ENCODE measurements at places on chromosomes 6 and 20.

GRCh38 chr6:5525209-5525608 is 263.9 kb downstream of the FARS2 start:
- no peak for DNase-seq

- DNase-seq = no peak
Measured at GRCh38 chr6:168415993-168416530, 24.9 kb upstream of the SMOC2 start.

DNA sequence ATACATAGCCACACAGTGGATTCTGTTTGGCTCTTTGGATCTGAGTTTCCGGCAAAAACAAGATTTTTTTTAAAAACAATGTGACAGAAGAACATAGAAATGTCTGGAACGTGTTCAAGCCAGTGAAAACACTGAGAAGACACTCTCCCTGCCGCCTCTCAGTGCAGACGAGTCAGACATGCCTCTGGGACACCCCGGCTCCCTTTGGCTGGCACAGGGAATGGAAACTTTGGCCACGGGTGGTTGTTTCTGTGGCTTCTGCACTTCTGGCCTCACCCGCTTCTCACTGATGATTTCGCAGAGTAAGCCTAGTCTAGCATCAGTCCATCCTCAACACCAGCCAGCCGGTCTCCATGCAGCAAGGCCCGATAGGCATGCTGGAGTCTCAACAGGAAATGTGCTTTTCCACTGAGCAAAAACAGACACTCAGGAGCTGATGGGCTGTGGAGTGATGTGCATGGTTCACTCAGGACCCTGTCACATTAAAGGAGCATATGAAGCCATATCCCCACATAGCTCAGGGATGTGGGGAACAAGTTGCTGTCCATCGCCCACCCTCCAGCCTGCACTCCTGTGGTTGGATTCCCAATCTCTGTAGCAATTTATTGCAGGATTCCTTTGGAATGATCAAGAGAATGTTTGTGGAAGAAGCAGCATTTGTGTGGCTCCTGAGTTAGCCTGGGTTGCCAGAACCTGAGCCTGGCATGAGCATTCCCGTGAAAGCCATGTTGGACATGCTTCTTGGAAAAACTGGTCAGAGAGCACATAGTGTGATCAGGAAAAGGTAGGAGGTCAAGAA is 262.0 kb upstream of the RIN2 start:
- DNase-seq = no peak

DNA sequence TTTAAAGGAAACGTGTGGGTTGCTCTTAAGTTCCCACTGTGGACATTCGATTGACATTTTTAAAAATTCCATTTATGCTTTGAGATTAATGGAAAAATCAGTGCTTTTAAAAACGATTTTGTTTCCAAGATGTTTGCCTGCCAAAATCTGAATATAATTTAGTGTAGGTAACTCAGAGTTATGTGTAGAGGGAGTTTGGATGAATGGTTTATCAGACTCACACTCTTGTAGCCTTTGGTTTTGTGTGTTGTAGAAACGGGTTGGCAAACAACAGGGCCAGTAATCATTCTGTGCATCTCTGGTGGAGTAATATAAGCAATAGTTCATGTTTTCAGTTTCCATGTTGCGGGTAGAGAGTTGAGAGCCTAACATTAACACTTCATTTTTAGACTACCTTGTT is 140.6 kb downstream of the RPS12 start:
- DNase-seq = no peak

DNA sequence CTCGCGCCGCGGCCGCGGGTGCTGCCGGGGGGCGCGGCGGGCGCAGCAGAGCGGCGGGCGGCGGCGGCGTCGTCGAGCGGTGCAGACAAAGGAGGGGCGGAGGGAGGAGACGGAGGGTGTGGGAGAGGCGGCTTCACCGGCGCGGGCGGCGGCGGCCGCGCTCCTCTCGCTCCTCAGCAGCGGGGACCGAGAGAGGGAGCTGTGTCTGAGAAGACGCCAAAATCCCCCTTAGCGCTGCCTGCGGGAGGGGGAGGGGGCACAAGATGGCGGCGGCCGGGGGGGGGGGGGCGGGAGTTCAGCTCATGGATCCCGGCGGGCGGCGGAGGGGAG is 296 bp downstream of the ADNP start:
- no peak for DNase-seq

GRCh38 chr6:27066381-27066780 is 181.1 kb upstream of the PRSS16 start:
- no peak for DNase-seq
